Kidney (tissue), 22 donors: ENCODE measurements at places on chromosomes 3 and 15.

DNA sequence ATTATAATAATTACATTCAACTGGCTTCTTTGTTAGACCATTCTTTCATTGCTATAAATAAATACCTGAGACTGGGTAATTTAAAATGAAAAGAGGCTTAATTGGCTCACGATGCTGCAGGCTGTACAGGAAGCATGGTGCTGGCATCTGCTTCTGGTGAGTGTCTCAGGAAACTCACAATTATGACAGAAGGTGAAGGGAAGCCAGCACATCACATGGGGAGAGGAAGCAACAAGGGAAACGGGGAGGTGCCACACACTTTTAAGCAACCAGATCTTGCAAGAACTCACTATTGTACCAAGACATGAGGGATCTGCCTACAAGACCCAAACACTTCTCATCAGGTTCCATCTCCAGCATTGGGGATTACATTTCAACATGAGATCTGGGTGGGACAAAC lies 413.1 kb upstream of the ARRDC4 start:
- no peak for DNase-seq

DNA sequence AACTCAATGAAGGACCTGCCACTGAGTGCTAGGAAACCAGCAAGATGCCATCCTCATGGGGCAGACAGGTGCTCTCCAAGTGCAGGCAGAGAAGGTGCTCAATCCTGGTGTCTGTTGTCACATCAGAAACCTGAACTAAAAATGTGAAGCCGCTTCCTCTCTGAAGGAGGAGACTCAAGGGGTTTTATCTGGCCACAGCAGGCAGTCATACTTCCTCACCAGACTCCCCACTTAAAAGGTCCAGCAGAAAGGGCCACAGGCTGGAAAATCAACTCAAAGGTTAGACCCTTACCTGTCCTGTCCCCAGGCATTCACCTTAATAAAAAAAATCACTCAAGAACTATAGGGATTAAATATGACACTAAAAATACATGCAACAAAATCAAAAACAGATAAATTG lies 4.8 kb downstream of the CCDC12 start:
- DNase-seq: no peak

GRCh38 chr15:96349034-96349856 lies 18.7 kb downstream of the NR2F2 start:
- DNase-seq: no peak

DNA sequence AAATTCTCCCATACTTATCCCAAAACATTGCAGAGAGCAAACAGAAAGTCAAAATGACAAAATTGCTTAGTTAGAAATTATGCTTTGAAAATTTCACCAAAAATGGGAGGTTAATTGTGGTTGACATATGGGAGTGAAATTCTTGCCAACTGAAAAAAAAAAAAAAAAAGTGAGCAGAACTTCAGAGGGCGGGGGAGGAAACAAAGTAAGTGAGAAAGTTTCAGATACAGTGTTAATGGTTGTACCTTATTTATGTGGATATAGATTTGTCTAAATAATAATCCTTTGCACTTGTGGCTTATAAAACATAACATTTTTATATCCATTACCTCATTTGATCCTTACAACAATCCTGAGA lies 91.5 kb upstream of the RAP2B start:
- DNase-seq: no peak

GRCh38 chr3:112140584-112140983 lies 7.5 kb upstream of the GCSAM start:
- DNase-seq: no peak

DNA sequence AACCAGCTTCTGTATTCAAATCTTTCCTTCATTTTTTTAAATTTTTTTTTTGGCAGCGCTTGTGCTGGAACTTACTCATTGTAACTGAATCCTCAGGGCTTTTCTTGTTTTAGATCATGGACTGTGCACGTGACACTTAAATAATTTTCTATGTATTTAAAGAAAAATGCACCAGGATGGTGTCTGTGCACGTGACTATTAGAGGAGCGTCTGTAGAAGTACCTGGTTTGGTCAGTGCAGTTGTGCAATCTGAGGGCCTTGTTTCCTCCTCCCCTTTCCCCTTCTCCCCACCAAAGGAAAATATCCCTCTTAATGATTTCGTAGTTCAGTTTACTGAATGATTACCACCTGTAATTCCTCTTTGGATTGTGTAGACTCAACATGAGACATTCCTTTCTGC lies 31.3 kb downstream of the EDEM1 start:
- no peak for DNase-seq

DNA sequence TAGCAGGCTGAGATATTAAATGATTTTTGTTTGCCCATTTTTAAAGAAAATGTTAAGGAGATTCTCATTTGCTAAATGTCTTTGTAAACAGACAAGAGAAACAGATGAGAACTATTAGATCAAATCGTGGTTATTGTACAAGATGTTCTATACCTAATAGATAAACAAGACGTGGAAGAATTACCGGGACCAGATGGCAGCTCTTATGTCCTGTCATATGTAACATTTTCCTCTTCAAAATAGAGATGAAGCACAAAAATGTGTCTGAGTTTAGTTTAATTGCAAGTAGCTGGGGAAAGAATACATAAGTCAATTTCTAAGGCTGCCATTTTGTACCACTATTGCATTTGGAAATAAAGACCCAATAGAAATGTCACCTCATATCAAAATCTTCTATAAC lies 553.7 kb downstream of the TUSC7 start:
- no peak for DNase-seq

DNA sequence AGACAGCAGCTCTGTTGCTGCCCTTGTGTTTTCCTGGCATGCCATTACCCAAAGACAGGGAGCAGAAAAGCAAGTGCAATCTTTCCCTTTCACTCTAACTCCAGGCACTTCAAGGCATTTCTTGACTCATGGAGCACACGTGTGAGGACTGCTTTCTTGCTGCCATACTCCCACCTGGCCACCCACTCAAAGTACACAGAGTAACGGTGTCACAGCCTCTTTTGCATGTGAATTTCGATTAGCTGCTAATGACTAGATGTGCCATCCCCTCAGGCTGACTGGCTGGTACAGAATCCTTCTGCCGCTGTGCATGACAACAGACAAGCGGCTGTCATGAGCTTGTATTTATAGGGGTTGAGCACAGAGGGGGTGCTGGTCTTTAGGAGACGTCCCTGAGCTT lies 380.6 kb downstream of the CTNNB1 start:
- no peak for DNase-seq

- DNase-seq: no peak
Observed at GRCh38 chr3:82891028-82891427, 1129.6 kb upstream of the GBE1 start.

DNA sequence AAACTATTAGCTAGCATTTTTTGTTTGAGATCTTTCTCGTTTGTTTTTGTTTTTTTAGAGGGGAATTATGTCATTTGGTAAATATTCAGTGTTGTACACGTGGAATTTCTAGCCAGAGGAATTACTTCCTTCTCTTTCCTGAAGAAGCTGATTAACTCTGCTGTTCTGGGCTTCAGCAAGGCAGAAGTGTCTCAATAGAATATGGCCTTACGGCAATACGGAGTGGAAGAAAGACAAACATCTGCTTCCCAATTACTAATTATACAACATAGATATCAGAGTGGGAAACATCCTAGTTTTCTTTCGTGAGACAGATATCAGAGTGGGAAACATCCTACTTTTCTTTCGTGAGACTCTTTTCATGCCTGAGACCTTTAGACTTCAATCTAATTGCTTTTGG lies 11.9 kb downstream of the P3H2 start:
- no peak for DNase-seq

DNA sequence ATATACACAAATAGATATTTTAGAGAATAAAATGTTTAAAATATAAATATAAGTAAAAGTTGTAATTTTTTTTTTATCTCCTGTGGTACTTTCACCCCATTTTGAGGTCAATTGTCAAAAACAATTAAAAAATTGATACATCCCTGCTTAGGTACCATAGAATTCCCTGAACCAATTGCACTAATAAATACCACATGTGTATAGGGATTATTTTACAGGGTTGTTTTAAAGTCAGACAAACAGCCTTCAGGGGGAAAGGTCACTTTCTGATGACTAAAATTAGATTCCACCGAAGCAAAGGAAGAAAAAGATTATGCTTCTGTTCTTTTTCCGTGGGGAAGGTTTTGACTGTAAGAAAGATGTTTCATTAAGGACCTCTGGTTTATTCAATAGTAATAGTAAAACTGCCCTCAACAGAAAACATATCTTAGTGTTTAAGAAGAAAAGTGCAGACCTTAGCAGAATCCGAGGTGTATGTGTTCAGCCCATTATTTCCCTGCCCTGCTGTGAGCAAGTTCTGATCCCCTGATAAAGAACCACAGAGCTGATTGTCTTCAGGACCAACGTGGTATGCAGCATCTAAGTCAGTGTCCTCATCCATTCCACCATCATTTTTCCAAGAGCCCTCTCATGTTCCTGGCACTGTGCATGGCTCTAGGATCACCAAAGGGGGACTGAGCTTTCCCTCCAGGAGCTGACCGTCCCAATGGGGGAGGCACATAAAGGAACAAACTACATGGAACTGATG lies 132.9 kb upstream of the IL12A start:
- DNase-seq: no peak

DNA sequence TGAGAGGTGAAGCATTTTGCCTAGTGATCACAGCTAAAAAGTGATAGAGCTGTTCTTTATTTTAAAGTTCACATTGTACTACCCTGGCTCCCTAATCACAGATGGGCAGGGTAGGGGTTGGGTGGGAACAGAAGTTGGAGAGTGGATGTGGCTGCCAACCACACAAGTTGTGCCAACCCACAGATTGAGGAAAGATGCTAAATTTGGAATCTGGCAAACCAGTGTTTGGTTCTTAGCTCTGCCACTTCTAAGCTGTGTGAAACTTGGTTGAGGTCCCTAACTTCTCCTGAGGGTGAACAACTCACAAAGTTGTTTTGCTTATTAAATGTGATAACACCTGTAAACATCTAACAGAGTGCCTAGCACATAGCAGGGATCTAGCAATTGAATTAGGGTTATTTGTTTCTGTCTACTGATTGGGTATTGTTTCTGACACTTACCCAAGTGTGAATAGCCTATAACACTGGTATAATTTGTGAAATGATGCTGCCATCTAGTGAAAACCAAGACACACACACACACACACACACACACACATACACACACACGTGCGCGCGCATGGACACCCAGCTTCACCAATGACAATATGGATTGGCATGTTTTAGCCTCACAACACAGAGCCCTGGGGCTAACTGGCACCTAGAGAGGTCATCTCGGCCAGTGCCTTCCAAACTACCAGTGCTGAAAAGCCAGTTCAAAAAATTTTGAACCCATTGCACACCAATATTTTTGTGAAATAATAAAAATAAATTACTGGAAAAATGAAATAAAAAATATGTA lies 25.3 kb downstream of the ADGRG7 start:
- DNase-seq: peak; percentile 4

DNA sequence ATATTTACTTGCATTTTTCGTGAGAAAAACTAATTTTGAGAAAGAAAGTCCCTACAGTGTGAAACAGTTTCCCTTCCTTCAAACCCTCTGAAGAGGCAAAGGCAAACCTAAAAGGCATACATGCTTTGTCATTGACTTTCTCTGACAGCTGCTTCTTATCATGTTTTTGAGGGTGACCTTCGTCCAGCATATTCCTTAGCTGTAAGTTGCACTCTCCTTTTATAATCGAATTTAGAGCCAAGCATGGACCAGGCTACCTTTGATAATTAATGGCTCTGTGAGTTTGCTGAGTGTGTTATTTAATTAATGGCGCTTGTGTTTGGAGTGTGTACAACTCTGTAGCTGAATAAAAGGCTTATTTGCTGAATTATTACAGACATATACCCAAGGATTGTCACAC lies 684.2 kb upstream of the CFAP20DC start:
- no peak for DNase-seq

DNA sequence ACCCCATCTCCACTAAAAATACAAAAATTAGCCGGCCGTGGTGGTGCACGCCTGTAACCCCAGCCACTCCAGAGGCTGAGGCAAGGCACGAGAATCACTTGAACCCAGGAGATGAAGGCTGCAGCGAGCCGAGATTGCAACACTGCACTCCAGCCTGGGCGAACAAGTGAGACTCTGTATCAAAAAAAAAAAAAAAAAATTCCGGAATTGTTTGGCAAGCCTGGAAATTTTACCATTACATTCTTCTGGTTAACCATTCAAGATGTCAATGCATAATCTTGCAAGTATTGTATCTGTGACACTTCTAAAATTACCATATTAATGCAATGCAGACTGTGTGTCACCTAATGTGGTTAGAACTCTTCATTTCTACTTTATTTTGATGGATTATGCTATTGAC lies 67.0 kb downstream of the CSNK1G1 start:
- no peak for DNase-seq

DNA sequence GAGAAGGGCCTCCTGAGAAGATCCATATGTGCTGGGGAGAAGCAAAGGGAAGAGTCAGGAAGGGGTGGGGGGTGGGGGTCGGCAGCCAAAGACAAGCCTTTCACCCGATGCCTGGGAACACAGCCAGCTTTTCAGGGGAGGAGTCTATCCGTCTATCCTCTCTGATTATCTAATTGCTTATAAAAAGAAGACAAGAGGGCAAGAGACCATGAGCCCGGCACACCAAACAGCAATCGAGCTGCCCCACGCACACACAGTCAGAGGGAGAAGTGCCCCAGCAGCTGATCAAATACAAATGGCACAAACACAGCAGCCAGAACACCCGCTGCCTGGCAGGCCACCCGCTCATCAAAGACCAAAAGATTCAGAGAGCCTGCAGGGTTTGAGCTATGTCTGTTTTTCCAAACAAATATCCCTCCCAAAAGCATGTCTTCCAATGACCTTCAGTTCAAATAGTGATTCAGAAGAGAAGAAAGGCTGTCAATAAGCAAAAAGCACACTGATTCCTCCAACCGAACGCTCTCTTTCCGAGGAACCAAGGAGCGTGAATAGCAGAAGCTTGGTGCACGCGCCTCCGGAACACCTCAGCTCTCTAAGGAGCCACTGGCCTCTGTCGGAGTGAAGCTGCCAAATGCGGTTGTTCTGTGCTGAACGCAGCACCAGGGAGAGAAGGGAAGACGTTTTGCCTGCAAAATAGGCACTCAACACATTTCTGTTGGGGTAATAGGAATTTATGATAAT lies 419.2 kb downstream of the OCA2 start:
- peak; percentile 40 for DNase-seq

GRCh38 chr3:126270145-126270811 lies 86.9 kb downstream of the KLF15 start:
- DNase-seq: no peak

DNA sequence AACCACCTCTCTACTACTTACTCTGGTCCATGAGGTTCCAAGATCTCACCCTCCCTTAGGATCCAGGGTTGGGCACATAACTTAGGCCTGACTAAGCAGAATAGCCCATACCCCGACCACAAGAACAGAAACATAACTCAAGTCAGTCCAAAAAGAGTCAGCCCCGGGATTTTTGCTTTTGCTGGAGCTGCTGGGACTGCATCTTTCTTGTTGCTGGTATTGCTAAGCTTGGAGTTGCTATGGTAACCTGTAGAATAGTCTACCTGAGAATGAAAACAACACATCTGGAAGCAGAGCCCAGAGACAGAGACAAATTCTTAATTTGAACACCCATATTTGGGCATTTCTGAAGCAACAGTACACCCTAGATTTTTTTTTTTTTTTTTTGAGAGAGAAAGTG lies 6.5 kb downstream of the RUBCN start:
- no peak for DNase-seq
